ENCODE measurements at places on chromosomes 4 and X.

GRCh38 chr4:61293707-61294400 lies 93.7 kb downstream of the ADGRL3 start:
- no peak for DNase-seq

- no peak for DNase-seq
Measured at GRCh38 chr4:39562792-39563191, 35.6 kb upstream of the UGDH start.

GRCh38 chr4:153008578-153009199 lies 72.6 kb downstream of the FHDC1 start:
- no peak for DNase-seq

DNA sequence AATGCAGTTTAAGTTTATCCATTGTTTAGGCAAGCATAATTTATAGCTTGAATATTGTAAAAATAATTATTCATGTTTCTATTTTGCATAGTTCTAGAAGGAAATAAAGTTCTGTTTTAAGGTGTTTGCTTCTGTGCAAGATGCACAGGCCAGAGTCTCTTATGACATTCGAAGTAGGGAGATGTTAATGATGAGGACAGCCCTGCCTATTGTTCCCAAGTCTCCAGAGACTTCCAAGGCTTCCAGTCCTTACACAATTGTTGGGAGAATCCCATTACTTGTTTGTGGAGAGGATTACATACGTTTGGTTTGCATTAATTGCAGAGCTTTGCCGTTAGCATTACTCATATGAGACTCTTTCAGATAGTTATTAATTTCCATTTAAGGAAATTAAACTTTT lies 96.2 kb upstream of the ANK2 start:
- DNase-seq, result no peak

DNA sequence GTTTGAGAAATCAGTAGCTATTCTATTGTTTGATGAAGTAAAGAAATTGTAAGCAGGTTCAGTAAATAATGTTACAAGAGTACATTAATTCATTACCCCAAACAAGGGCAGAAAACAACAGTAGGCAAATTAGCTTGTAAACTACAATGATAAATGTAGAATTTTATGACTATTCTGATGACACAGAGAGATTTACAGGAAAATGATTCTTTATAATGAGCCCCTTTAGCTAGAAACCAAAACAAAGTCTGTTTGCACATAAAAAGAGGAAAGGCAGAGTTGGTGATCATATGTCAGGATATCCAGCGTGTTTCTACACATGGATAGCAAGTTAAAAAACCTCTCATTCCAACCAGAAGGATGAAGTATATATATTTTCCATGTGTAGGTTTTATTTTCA lies 204.8 kb downstream of the CFAP299 start:
- DNase-seq, result no peak

- no peak for DNase-seq
Measured at GRCh38 chr4:15118292-15118691, 116.0 kb downstream of the CPEB2 start.

GRCh38 chr4:183636503-183636902 lies 22.5 kb downstream of the RWDD4 start:
- DNase-seq, result no peak

DNA sequence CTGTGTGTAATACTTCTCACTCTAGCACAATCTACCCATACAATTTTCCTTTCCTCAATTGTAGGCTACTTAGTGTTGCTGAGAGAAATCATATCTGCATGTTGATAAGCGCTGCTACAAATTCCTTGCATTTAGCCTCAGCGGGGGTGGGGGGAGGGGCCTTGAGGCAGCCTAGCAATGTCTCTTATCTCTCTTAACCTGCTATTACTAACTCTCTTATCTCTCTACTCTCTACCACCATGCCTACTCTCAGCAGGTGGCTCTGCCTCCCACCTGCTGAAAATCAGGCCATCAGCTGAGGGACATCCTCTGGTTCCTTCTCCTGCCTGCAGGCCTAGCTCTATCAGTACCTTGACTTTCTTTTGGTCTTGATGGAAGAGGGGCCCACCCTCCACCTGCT lies 98.9 kb downstream of the GPR82 start:
- no peak for DNase-seq

DNA sequence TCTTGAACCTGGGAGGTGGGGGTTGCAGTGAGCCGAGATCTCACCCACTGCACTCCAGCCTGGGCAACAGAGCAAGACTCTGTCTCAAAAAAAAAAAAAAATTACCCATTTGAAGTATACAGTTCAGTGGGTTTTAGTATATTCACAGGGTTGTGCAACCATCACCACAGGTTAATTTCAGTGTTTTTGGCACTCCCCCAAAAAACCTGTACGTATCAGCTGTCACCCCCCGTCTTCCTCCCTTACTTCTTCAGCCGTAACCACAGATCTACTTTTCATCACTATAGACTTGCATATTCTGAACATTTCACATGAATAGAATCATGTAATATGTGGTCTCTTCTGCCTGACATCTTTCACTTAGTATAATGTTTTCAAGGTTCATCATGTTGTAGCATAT lies 11.7 kb upstream of the PTTG2 start:
- DNase-seq, result no peak

- DNase-seq, result no peak
Measured at GRCh38 chr4:69707807-69708206, 52.6 kb downstream of the SULT1B1 start.

DNA sequence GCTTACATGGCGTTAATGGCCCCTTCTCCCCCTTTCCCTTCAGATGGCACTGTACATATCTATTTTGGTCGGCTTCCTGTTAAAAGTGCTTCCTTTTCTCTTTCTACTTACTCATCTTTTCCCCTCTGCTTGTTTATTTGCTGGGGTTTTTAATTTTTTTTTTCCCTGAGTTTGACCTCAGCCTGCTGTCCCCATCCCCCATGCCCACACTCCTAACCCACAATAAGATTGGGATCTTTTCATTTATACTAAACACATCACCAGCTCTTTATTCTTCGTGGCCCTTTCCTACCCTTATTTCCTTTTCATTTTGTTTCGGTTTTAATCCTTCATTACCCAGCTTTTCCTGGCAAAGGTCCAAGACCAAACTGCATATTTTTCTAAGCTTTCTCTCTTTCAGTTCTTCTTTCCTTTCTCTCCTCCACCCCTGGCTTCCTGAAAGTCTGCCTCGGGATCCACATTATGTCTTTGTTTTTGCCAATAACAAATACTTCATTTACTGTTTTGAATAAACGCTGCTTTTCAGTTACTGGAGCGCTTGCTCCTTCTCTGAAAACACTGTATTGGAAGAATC lies 152.0 kb upstream of the USP9X start:
- DNase-seq, result peak; percentile 26

GRCh38 chr4:2685541-2685940 lies 70.6 kb downstream of the TNIP2 start:
- no peak for DNase-seq

GRCh38 chr4:101400096-101400495 lies 52.8 kb upstream of the PPP3CA start:
- DNase-seq, result peak; percentile 27

DNA sequence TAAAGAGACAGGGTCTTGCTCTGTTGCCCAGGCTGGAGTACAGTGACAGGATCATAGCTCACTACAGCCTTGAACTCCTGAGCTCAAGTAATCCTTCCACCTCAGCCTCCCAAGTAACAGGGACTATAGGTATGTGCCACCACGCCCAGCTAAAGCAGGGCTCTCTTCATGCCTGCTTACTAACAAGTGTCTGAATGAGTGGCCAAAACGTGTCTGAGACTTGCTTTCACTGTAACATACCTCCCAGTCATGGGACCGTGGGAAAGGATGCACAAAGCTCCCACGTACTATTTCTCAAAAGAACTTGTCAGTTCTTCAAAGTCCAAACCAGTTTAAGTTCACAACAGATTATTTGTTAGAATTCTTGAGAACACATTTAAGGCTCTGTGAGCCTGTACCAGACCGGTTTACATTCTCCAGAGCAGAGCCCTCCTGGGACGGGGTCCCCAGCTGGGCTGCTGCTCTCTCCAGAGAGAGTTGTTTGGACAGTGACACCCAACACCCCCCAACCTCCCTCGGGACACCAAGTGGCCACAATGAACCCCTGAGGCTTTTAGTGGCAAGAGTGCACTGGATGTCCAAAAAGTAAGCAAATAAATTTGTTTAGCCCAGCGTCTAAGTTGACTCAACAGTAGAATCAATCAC lies 24.1 kb downstream of the SH3KBP1 start:
- DNase-seq, result no peak

- no peak for DNase-seq
Measured at GRCh38 chrX:130295519-130296296, 27.0 kb upstream of the ZNF280C start.

- DNase-seq, result no peak
Measured at GRCh38 chr4:80096175-80096850, 23.3 kb upstream of the ANTXR2 start.

DNA sequence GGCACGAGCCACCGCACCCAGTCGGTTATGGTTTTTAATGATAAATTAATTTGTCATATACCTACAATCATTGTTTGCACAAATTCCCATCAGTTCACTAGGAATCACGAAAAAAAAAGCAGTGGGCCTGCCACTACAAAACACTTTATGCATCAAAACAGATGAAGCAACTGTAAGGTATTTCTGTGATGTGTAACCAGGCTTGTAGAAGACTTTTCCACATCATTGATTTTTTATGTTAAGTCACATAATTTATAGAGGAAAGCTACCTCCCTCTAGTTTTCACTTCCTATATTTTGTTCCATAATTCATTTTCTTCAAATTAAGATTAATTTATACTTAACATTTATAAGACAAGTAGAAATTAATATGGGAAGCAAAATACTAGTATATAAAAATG lies 6.7 kb upstream of the FAM200B start:
- DNase-seq, result no peak

- DNase-seq, result no peak
Measured at GRCh38 chrX:131066237-131066636, 8.1 kb downstream of the ARHGAP36 start.

DNA sequence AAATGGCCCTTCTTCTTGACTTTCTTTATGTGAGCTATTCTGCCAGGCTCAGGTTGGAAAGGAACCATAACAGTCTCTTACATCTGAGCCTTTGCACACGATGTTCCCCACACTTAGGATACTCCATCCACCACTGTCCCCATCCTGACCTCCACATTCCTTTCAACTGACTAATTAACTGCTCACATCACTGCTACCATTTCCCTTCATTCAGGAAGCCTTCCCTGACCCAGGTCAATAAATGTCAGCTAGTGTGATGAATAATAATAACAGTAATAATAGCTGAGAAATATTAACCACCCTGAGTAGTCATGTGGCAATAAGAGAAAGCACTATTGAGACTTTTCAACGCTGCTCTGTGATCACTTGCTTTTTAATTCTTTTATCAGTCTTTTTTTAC lies 291.7 kb downstream of the KCNIP4 start:
- no peak for DNase-seq

- no peak for DNase-seq
Measured at GRCh38 chr4:80239480-80240150, 26.8 kb upstream of the FGF5 start.

DNA sequence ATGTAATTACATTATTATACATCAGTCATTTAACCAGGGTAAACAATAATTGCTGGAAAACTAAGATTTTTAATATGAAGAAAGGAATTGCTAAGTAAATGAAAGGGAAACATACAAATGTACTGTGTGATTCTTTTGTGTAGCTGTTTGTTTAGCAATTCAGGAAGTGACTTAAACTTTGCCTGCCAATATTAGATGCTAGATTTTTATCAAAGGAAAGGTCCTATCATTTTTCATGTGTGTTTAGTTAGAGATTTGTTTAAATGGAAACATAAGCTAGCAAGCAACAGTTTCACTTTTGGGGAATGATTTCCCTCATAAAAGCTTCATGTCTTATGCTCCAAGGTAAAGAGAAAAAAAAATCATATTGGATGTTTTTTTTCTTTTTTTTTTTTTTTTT lies 95.1 kb upstream of the LIMCH1 start:
- DNase-seq, result no peak

DNA sequence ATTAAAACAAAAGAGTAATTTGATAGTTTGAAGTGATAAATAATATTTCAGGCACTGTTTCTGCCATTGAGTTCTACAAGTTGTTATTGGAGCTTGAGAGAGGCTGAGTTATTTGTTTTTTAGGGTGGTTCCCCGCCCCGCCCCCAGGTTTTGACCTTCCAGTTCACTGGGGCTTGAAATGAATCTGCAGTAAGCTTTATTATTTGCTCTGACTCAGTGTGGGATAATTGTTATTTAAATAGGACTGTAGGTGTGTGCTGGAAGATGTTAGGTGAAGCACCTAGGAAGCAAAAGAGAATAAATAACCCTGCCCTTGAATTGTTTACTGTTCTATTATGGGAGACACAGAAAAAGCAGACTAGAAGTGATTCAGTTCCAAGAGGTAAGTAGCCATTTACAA lies 81.2 kb upstream of the KCNIP4 start:
- no peak for DNase-seq

DNA sequence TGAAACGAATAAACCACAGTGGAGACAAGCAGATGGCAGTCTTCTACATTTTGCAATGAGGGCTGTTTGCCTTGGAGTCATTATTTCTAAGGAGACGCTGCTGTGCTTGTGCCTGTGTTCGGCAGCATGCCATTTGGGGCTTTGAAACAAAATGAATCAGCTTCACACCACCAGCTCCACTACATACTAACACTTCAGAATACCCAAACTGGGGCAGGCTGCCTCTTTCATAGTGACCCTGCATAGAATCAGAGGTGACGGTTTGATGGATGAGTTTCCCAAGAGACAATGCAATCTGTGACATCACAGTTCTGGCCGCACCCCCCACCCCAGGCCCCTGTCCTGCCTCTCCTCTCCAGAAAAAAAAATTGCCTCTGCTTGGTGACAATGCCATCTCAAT lies 57.1 kb upstream of the MID1 start:
- no peak for DNase-seq

GRCh38 chr4:150681063-150681462 lies 99.1 kb downstream of the MAB21L2 start:
- no peak for DNase-seq

GRCh38 chr4:87865288-87865687 lies 32.5 kb downstream of the MEPE start:
- no peak for DNase-seq

DNA sequence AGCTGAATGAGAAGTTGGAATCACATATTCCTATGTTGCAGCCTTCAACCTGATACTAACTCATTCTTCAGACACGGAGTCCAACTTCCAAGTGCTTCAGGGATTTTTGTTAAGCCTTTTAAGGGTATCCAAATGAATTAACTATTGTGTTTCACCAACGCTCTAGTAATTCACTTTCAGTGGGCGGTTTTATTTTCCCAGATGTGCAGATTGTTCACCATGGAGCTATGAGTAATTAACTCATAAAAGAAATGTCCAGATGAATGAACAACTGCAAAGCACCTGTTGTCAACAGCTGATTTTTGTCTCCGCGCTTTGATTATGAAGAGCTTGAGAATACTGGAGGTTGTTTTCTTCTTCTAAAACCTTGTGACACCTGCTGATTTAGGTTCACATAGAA lies 187.6 kb downstream of the CBR4 start:
- DNase-seq, result no peak

Measured in activated T-cell treated with anti-CD3 and anti-CD28 coated beads, Interleukin-2, amount 50 U/mL, for 72 hours (primary cell).